ENCODE measurements at places on chromosomes 4 and X.

GRCh38 chr4:44675366-44675765 lies 2.9 kb upstream of the GUF1 start:
- no peak for DNase-seq

GRCh38 chr4:161419822-161420221 lies 744.0 kb downstream of the FSTL5 start:
- DNase-seq, result peak; percentile 25

- no peak for DNase-seq
Observed at GRCh38 chr4:1405636-1406393, 427 bp downstream of the NKX1-1 start.

DNA sequence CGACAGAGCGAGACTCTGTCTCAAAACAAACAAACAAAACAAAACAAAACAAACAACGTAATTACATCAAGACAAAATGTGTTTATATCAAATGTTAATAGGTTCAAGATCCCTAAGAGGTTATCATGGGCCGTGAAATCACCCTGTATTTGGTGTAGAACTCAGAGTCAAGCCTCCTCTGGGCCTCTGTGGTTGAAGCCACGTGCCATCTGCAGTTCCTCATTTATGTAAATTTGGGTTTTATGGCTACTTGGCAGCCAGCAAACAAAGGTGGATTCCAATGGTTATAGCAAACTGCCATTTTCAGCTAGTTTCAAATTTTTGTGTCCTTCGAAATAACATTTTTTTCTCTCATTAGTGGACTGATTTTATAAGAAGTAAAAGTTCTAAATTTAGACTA lies 16.4 kb downstream of the NSDHL start:
- DNase-seq, result no peak

DNA sequence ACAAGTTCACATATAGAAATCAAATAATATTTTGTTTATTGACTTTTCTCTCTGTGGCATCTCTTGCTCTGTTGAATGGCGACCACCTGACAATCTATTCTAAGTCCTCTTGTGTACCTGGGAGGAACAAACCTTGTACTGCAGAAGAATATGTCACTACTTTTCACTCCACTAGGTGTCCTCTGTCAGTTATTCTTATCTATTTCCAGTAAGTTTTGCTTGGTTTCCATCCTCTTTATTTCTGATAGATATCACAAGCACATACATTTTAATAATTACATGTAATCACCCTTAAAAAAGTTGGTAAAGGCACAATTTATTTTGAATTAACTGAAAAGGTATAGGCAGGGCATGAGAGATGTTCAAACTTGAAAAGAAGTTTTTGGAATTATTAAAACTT lies 238.4 kb downstream of the SNCA start:
- peak; percentile 60 for DNase-seq
